Activated naive CD4-positive, alpha-beta T cell treated with anti-CD3 and anti-CD28 coated beads, Interleukin-2, amount 10 ng/mL, durations not matched to agents 7 days and 5 days (primary cell): ENCODE measurements at places on chromosomes 3 and 15.
A peak's percentile ranks its signal among the peaks of the same experiment; 100 is the strongest.

DNA sequence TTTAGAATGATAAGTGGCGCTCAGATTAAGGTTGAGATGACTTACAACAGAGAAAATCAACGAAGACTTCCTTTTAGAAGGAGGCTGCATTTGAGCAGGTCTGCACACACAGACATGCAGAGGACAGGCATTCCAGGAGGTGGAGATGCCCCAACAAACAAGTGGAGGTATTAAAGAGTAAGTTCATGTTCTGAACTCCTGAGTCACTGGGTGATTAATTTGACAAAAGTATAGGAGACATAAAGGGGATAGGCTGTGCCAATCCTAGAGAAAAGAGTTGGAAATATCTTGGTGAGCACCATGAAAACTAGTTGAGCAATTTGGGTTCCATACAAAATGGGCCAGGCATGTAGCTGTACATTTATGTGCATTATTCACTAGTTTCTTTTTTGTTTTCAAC lies 33.5 kb upstream of the BCL6 start:
- no peak overlapping the region for H3K27ac ChIP-seq
- H3K27me3 ChIP-seq, result no peaks in the 10 kb centered on the region
- H3K4me3 ChIP-seq, result no peak overlapping the region
- no peak for DNase-seq
- H3K4me1 ChIP-seq, result peaks cover 68% of the 10 kb centered on the region
- peaks cover 15% of the 10 kb centered on the region for H3K36me3 ChIP-seq

- no peaks in the 10 kb centered on the region for H3K4me1 ChIP-seq
- DNase-seq, result no peak
- no peaks in the 10 kb centered on the region for H3K27me3 ChIP-seq
- H3K4me3 ChIP-seq, result no peak overlapping the region
- H3K27ac ChIP-seq, result no peak overlapping the region
- no peaks in the 10 kb centered on the region for H3K36me3 ChIP-seq
Observed at GRCh38 chr3:94896994-94897393, 834.1 kb downstream of the NSUN3 start.

DNA sequence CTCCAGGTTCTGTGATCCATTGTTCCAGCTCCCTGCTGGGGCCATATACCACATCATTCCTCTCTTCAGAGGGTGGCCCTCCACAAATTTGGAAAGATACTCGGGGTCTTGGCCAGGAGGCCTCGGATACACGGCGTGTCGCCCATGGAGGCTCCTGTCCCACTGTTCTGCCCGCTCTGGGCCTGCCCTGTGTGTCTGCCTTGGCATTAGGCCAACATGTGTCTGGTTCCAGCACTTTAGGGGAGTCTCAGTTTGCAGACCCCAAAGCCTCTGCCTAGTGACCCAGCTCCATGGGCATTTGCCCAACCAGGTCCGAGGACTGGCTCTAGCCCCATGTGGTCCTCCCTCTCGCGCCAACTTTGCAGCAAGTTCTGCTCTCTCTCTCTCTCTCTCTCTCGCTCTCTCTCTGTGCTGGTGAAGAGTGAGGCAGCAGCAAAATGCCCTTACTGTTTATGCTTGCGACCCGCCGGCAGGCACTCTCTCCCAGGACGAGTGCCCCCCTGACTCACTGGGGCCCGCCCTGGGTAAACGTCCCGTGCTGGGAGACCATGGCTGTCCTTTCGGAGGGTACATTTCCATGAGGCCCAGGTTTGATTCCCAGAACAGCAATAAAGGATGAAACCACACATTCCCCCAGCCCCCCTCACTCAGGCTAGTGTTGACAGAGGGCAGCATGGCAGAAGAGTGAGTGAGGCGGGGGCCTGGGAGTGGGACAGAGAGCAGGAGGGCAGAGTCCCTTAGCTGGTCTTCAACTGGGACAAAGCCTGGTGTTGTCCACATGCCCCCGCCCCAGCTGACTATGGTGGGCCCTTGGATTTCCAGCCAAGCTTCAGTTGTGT lies 77.9 kb downstream of the ISG20 start:
- no peaks in the 10 kb centered on the region for H3K4me1 ChIP-seq
- no peak overlapping the region for H3K4me3 ChIP-seq
- no peaks in the 10 kb centered on the region for H3K36me3 ChIP-seq
- H3K27ac ChIP-seq, result peak overlapping the region; percentile 42
- DNase-seq, result no peak

DNA sequence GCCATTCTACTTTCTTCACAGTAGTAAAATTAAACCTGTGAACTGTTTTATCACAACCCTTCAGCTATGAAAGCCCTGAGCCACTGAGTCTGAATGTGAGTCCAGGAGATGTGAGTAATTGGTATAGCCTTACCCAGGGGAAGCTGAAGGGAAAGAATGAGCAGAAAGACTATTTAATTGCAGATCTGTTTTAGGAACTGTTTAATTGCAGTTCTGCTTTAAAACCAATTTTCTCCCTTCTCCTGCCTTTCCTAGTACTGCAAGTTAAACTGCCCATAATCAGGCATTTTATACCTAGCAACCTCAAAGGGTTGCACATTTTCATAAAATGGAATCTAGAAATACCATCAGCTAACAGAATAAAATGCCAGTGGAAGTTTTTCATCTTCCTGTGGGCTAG lies 476.7 kb downstream of the OCA2 start:
- H3K27me3 ChIP-seq, result no peaks in the 10 kb centered on the region
- H3K27ac ChIP-seq, result no peak overlapping the region
- no peaks in the 10 kb centered on the region for H3K36me3 ChIP-seq
- H3K4me1 ChIP-seq, result no peaks in the 10 kb centered on the region

DNA sequence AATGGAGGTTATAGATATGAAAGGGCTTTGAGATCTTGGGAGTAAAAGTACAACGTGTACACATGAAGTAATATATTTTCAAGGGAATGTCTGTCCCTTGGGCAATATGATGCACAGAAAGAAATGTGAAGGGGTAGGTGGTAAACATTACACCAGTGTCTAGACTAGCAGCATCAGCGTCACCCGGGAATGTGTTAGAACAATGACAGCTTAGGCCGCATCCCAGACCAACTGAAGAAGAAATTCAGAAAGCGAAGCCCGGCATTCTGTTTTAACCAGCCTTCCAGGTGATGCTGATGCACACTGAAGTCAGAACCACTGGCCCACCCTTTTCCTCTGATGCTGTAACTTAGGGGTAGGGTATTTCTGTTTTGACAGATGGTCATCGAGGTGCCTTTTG lies 6.3 kb downstream of the INAFM2 start:
- DNase-seq, result no peak
- H3K4me3 ChIP-seq, result no peak overlapping the region
- H3K4me1 ChIP-seq, result peaks cover 29% of the 10 kb centered on the region
- H3K27me3 ChIP-seq, result peaks cover 21% of the 10 kb centered on the region

DNA sequence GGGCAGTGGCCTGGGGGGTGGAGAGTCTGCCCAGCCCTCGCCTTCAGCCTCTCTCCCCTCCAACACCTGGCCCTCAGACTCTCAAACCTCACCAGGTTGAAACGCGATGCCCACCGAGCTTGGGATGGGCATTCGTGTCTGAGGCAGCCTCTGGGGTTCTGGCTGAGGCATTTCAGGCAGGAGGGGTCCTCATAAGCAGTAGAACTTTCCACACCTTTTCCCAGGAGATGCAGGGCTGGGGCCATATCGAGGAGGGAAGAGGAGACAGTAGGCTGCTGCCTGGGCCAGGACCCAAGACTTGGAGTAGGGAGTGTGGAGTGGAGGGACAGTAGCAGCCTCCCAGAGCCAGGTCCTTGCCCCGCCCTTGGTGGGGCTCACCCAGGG lies 24.6 kb downstream of the ACAA1 start:
- no peaks in the 10 kb centered on the region for H3K4me1 ChIP-seq
- H3K27me3 ChIP-seq, result peaks cover 6% of the 10 kb centered on the region
- H3K4me3 ChIP-seq, result no peak overlapping the region
- H3K36me3 ChIP-seq, result no peaks in the 10 kb centered on the region

DNA sequence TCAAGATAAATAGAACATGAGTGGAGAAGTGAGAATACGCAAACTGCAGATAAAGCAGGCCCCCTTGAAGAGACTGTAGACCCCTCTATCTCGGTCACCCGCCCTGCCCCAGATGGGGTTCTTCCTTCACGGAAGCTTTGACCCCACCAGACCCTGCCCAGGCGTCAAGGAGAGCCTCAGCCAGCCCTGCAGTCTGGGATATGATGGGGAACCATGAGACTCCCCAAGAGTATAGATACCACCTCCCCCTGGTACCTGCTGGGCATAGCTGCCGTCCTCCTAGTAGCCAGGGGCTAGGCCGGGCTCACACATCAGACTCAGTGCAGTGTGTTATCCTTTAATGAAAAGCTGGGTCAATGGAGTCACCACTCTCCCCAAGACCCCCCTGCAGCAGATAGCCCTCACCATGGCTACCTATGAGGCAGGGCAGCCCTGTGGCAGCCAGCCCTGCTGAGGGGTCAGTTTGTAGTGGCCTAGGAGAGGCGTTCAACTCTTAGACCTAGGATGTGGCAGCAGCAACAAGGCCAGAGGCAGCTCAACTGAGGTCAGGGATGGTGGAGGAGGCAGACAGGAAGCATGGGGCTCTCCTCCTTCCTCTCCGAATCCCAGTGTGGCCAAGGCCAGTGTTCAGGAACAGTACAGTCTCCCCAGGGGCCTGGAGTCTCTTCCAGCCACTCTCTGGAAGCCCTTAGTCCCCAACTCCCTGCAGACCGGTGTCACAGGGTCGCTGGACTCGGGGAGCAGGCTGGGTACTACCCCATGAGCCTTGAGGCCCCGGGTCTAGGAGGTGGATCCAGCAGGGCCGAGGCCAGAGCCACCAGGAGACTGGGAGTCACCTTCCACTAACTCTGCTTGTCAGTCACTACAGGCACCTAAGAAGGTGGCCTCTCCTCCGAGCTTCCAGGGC lies 26.1 kb downstream of the PLXNB1 start:
- no peaks in the 10 kb centered on the region for H3K4me1 ChIP-seq
- H3K27me3 ChIP-seq, result peaks cover 20% of the 10 kb centered on the region
- H3K27ac ChIP-seq, result no peak overlapping the region
- peak; percentile 18 for DNase-seq

GRCh38 chr3:58163234-58163633 lies 47.5 kb downstream of the DNASE1L3 start:
- H3K27me3 ChIP-seq, result no peaks in the 10 kb centered on the region
- no peak overlapping the region for H3K27ac ChIP-seq
- H3K4me3 ChIP-seq, result no peak overlapping the region
- peaks cover 9% of the 10 kb centered on the region for H3K4me1 ChIP-seq
- DNase-seq, result no peak

- no peak overlapping the region for H3K27ac ChIP-seq
- H3K36me3 ChIP-seq, result no peaks in the 10 kb centered on the region
- no peak overlapping the region for H3K4me3 ChIP-seq
- peaks cover 20% of the 10 kb centered on the region for H3K27me3 ChIP-seq
- DNase-seq, result no peak
- H3K4me1 ChIP-seq, result peaks cover 35% of the 10 kb centered on the region
Observed at GRCh38 chr15:22778796-22779195, 7.6 kb upstream of the NIPA1 start.

DNA sequence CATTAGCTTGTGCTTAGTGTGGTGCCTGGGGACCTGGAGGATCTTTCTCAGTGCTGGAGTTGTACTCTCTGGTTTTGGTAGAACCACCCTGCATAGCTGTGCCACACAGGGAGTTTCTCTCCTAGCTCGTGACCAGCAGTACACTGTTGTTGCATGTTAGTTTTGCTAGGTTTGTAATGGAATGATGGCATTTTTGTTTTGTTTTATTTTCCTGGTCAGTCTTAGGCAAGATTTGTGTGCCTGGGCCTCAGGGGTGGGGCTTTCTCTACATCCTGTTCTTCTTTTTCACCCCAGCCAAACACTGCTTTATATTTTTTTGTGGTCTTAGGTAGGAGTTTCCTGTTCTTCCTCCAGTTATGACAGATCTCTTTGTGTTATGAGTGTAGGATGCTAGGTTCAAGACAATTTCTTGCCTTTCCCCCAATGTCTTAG lies 534.5 kb upstream of the KCNMB2 start:
- H3K4me1 ChIP-seq, result peaks cover 48% of the 10 kb centered on the region
- peak; percentile 49 for DNase-seq
- H3K4me3 ChIP-seq, result no peak overlapping the region
- no peaks in the 10 kb centered on the region for H3K27me3 ChIP-seq

DNA sequence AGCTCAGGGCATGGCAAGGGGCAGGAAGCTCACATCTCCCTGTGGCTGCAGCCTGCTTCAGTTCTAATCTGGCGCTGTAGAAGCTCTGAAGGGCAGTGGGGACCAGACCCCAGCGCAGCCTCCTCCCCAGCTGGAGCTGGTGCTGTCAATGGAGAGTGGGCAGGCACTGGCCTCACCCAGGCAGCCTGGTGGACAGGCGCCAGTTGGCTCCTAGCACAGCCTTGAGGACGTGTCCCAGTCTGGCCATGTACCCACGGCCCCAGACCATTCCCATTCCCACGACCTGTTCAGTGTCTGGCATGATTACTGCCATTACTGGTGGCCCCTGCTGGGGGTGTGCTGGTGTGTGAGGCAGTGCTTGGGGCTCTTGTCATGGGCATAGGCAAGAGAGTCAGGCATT lies 16.3 kb downstream of the TYRO3 start:
- DNase-seq, result no peak
- no peaks in the 10 kb centered on the region for H3K4me1 ChIP-seq
- peaks cover 23% of the 10 kb centered on the region for H3K27me3 ChIP-seq
- H3K36me3 ChIP-seq, result no peaks in the 10 kb centered on the region
- no peak overlapping the region for H3K4me3 ChIP-seq

- H3K27me3 ChIP-seq, result no peaks in the 10 kb centered on the region
- no peak overlapping the region for H3K27ac ChIP-seq
- no peak overlapping the region for H3K4me3 ChIP-seq
Observed at GRCh38 chr15:32664796-32665195, 23.3 kb downstream of the SCG5 start.

- no peak for DNase-seq
- H3K4me1 ChIP-seq, result no peaks in the 10 kb centered on the region
- H3K36me3 ChIP-seq, result no peaks in the 10 kb centered on the region
- no peak overlapping the region for H3K27ac ChIP-seq
Observed at GRCh38 chr3:192038726-192039125, 577.8 kb downstream of the PYDC2 start.

- H3K27ac ChIP-seq, result no peak overlapping the region
- H3K4me1 ChIP-seq, result peaks cover 16% of the 10 kb centered on the region
- H3K27me3 ChIP-seq, result no peaks in the 10 kb centered on the region
- no peak for DNase-seq
- no peak overlapping the region for H3K4me3 ChIP-seq
Observed at GRCh38 chr15:100198442-100198841, 143.3 kb downstream of the ADAMTS17 start.

DNA sequence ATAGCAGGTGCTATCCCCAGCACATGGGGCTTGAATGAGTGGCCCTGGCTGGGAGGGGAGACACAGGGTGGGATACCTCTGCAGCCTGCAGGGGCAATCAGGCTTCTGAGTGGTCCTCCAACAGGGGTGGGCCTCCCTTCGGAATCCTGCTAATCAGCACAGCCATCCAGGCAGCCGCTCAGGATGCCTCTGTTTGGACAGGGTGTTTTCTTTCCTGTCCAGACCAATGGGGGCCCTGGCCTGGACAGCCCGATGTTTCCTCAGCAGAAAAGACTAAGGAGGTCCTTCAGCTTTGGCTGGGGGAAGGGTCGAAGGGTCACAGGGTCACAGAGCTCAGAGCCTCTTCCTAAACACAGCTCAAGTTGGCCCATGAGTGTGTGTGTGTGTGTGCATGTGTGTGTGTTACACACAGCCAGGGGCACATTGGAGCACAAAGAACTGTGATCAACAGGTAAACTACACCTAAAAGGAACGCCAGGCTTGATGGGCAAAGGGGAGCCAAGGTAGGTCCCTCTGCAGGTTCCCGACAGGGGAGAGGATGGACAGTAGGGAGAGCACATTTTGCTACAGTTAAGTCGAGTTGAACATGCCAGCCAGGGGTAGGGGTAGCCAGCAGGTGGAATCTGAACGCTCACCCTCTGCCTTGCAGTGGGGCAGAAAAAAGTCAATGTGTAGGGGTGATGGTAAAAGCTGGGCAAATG lies 1.1 kb upstream of the HAPLN3 start:
- peaks cover 8% of the 10 kb centered on the region for H3K36me3 ChIP-seq
- H3K4me1 ChIP-seq, result peaks cover 37% of the 10 kb centered on the region
- peaks cover 5% of the 10 kb centered on the region for H3K27me3 ChIP-seq

GRCh38 chr15:83613714-83614113 lies 40.2 kb upstream of the ADAMTSL3 start:
- no peaks in the 10 kb centered on the region for H3K4me1 ChIP-seq
- no peak overlapping the region for H3K4me3 ChIP-seq
- DNase-seq, result no peak
- H3K27ac ChIP-seq, result no peak overlapping the region
- peaks cover 6% of the 10 kb centered on the region for H3K27me3 ChIP-seq
